ENCODE measurements at places on chromosomes 12 and 14.
A peak's percentile ranks its signal among the peaks of the same experiment; 100 is the strongest.

DNA sequence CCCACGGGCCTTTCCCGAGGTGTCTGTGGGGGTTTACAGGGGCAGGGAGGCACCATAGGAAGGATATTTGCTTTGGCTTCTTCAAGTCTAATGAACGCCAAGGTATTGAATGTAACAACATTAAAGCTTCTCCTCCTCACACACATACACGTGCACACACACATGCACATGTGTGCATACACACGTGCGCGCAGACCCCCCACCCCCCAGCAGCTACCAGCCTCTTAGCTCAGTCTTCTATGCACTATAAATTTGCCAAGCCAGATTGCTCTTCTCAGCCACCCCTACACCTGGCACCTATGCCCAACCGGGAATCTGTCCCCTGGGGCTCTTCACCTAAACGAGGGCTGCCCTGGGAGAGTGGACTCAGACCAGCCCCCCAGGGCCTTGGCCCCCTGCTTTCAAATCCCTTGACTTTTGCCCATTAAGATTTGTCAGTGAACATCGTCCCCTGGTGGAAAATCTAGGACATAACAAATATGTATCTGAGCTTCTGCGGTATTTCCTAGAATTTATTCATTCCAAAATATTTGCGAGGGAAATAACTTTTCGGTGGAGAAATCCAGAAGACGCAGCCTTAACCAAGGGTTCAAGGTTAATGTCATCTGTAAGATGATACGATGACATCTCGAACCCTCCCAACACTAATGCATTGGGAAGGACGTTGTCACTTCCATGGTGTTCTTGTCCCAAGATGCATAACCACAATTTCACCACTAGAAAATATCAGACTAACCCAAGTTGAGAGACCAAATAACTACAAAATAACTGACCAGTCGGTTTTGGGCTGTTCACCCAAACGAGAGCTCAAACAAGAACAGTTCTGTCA lies 330.4 kb downstream of the MED13L start:
- DNase-seq: no peak

DNA sequence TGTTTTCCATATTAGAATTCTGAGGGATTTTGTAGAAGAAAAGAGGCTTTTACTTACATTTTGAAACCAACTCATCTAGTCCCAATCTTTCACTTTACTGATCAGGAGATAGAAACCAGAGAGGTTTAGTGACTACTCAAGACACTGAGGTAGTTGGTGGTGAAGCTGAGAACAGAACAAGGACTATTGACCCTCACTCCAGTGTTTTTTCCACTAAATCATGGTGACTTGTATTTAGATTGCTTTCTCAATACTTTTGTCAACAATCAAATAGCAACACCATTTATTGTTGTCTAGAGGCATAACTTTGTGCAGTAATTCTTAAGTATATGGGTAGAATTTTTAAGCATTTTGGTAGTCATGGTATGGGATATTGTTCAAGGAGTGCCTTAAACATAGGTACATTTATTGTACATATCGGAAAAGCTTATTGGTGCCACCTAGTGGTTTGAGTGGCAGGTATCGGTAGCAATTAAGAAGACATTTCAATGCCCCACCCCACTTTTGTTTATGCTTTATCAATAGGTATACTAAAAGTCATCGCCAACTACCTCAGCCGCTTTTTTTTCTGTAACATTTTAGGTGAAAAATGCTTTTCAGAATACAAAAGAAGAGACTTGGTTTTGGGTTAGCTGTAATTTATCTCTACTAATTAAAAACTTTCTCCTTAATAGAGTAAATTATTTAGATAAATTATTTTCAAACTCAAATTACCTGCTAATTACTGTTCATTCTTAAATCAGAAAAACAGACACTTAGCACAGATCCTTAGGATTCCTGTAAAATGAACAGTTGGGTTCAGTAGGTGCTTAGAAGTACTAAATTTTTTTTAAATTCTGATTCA lies 47.3 kb upstream of the PAWR start:
- peak; percentile 50 for DNase-seq

- no peak for DNase-seq
These were observed 279.7 kb downstream of the ZFP36L1 start for GRCh38 chr14:68513137-68513536.

DNA sequence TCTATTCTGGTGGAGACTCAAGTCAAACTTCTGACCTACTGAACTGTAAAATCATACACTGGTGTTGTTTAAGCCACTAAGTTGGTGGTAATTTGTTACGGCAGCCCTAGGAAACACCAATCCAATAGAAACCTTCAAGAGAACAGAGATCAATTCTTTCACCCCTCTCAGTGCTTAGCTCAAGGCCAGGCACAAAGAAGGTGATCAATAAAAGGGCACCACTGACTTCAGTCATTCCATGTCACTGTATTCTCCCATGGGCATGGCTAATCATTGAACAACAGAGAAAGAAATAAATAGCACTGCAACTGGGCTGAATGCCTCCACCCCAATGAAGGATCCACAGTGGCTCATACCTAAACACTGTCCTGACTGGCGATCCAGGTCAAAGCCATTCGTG lies 7.3 kb downstream of the FBLN5 start:
- no peak for DNase-seq

DNA sequence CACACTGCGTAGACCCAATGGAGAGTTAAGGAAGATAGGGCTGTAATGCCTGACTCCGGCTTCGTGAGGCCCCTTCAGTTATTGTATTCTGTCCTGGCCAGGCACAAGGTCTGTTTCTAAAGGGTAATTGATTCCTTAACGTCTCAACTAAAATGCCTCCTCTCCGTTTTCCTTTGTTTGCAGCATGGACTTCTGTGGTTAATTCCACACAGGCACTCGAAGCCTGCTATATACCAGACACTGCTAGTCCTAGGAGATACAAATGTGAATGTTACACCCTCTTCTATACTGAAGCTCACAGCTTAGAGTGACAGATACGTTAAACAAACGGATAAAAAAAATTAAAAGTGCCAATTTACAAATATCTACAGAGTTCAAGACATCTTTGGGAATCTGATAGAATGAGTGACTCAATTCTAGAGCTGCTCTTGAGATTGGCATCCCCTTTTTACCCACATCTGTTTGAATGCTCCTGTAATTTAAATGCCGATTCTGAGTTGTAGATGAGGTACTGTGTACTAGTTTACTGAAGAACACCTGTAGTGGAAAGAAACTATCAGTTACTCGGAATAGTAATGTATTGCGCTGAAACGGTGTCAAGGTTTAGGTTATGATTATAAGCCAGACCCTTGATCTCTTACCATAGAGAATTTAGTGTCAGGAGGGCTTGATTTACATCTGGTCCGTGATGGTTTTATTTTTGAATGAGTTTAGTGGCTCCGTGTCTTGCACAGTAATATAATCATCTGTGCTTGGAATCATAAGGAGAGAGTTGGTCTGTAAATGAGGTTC lies 784 bp downstream of the PSMA6 start:
- no peak for DNase-seq

DNA sequence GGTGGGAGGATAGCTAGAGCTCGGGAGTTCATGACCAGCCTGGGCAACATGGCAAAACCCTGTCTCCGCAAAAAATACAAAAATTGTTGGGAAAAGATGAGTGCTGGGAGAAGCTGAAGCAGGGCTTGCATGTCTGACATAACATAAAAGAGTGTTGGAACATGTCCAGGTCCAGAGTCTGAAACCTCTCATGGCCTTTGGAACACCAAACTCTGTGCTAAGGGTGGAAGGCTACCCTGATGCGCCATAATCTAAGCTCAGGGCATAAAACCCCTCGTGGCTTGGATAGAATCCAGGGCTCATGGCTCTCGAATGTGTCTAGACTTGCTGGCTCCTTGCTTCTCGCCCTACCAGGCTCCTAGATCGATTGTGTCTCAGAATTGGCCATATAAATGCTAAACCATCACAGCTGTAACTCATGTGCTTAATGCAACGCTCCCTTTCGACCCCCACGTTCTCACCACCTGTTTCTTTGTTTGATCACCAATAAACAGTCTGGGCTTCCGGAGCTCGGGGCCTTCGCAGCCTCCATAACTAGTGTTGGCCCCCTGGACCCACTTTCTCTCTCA lies 6.7 kb upstream of the CLEC7A start:
- DNase-seq: no peak

DNA sequence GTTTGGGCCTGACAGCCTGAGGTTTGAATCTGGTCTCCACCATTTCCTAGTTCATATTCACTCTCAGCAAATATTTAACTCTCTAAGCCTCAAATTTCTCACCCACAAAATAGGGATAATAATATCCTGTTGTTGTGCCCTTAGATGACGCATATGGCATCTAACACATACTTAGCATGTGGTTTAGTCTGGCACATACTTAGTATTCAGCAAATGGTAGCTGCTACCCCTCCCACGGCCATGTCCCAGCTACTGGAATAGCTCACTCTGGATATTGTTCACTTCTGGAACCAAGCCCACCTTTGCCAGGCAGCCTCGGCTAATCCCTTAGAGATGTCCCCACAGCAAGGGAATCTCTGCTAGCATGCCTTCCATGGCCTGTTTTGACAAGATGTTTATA lies 53.3 kb downstream of the BICD1 start:
- DNase-seq: no peak

- no peak for DNase-seq
These were observed 26.3 kb upstream of the BBS10 start for GRCh38 chr12:76374386-76375020.

DNA sequence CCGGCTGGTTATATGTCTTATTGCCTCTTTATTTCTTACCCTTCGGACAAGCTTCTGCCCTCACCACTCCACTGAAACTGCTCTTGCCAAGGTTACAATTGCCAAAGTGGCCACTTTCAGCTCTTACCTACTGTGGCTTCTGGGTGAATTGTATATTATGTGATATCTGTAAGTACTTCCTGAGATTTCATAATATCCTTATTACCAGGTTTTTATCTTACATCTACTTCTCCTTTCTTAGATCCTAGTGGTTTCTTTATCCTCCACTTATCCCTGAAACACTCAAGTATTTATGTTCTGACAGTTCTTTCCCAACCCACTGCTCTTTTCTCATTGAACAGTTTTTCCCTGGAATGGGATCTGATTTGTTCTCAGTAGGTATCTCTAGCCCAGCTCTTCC lies 10.5 kb downstream of the CELA1 start:
- DNase-seq: no peak

- DNase-seq: no peak
These were observed 139.6 kb downstream of the PRKCH start for GRCh38 chr14:61460718-61461611.

DNA sequence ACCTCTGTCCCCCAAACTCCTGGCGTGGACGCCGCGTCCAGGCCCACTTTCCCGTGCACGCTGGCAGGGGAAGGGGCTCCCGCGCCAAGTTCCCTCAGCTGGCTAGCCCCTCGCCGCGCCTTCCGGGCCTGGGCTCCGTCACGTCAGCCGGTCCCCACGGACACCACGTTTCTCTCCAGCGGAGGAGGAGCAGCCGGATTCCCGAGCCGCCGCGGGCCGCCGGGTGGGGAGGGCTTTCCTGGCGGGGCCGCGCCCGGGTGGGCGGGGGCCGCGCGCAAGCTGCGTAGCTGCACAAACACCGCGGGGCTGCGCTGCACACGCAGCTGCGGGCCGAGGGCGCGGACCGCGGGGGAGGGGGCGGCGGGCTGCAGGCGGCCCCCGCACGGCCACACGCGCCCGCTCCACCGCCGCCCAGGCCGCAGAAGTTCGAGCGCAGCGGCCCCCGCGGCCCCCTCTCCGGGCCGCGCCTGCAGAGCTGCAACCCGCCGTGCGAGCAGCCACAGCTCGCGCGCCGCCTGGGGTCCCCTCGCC lies 45.1 kb upstream of the PNMA1 start:
- no peak for DNase-seq

GRCh38 chr12:75103822-75104221 lies 105.8 kb downstream of the KCNC2 start:
- DNase-seq: no peak

- DNase-seq: no peak
These were observed 174.5 kb downstream of the TTC7B start for GRCh38 chr14:90641615-90642243.

DNA sequence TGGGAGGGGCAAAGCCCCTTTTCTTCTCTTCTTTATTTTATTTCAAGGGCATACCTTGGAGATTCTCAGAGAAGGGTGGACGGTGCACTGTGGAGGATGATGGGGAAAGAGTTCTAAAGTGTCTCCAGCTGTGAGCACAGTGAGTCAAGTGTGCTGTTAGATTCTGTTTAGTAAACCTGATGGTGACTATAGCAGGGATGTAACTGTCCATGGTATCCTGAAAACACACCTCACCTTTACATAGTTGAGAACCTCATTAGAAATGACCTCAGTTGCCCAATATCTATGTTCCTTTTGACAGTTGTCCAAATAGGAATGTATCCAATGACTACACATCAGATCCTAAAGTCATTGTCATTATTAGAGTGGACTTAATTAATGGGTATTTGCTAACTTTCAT lies 38.0 kb downstream of the CNTN1 start:
- DNase-seq: no peak

DNA sequence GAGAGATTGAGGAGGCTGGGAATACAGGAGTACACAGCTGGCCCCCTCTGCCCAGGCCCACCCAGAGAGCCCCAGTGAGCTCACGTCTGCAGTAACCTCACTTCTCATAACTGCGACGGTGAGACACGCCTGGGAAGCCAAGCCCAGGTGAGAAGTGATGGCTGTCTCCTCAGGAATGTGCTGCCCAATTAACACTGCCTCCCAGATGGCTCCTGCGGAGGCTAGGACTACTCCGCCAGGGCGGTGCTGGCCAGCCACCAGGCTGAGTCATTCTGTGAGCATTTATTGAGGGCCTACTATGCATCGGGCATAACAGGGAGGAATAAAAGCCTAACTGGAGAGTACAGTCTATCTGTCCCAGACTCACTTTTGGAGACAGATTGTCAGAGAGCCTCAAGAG lies 9.3 kb upstream of the TMEM106C start:
- DNase-seq: no peak

DNA sequence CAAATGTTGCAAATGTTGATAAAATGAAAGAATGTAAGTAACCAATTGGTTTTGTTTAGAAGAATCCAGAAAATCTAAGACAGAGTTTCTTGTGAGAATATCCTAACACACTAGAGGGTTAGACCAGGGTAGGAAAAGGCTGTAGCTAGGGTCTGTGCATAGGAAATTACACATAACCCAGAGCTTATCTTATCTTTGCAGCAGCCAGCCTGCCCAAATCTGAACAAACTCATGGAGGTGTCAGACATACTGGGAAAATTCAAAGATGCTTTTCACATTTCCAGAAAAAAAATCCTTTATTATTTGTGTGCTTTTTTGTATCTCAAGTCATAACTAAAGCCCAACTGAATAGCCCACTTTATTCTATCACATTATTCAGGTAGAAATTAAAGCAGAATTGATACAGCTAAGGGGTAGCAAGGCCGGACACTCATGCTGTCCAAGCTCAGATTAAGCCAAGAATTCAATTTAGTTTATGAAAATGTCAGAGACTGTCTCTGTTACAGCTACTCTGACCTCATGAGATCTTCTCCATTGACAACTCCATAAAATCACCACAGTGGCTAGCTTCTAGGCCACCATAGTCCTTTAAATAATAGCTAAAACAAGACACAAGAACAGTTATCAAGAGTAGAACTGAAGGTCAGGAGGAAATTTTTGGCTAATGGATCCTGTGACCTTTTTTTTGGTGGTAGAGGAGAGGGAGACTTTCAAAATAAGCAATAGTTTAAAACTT lies 169.6 kb upstream of the RASSF8 start:
- no peak for DNase-seq

DNA sequence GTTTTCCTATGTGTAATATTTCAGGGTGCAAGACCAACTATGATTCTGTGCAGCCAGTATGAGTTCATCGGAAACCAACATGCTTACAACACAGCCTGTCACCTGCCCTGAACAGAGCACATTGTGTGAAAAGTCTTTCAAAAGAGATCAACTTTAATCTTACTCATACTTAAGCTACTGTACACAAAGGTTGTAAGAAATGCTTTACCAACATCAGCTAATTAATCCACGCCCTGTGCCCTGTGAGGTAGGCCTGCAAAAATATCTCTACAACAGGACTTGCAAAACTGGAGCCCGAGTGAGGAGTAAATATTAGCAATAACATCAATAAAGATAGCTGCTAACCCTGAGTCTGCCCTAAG lies 15.1 kb downstream of the APPL2 start:
- DNase-seq: no peak
